ENCODE measurements at places on chromosomes 11 and 22.
A peak's percentile ranks its signal among the peaks of the same experiment; 100 is the strongest.

GRCh38 chr22:47987885-47988515 is 1225.5 kb downstream of the TBC1D22A start:
- no peak for DNase-seq

- no peak for DNase-seq
Measured at GRCh38 chr11:62392506-62392905, 26.3 kb upstream of the SCGB1A1 start.

- peak; percentile 33 for DNase-seq
Measured at GRCh38 chr11:128924510-128925249, 18.0 kb downstream of the TP53AIP1 start.

DNA sequence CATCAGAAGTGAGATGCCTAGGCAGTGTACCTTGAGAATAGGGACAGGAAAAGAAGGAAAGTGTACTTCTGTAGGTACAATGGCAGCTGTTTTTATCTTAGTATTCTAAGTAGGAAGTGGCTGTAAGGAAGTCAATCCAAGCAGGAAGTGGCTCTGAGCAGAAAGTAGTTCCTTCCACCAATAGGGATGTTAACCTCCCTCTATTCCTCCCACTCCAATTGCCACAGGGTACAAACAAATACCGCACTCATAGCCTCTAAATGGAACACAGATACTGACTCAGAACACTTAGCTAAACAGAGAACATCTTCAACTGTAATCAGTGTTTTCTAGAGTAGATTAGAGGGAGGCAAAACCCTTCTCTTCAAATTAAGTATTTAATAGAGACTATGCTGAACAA is 10.6 kb downstream of the LRRC55 start:
- no peak for DNase-seq

DNA sequence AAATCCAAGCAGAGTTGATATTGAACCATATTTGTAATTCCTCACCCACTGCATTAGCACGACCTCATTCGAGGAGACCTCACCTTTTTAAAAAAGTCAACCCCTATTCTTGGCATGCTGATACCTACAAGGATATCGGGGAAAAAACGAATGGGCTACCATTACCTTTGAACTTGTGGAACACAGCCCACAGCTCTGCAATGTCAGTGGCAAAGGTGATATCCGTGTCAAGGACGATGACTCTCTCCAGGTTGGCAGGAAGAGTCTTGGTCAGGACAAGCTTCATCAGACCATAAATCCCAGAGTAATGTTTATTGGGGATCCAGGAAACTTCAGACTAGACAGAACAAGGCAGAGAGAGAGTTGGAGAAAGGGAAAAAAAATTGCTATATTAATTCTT is 355.6 kb downstream of the LARGE1 start:
- no peak for DNase-seq

DNA sequence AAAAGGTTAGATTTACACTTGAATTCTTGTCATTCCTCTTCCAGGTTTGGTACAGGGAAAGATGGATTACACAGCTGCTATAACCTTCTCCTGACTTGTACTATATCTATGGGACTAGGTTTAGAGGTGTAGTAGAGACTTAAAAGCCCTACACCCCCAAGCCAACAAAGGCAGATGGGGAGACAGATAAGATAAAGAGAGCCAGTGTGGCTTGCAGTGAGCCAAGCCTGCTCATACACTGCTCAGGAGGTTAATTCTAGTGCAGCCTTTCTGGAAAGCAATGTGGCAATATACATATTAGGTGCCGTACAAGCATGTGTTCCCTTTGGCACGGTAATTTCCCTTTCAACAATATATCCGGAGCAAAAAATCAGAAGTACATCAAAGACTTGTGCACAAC is 10.8 kb downstream of the SIK3 start:
- DNase-seq = no peak

DNA sequence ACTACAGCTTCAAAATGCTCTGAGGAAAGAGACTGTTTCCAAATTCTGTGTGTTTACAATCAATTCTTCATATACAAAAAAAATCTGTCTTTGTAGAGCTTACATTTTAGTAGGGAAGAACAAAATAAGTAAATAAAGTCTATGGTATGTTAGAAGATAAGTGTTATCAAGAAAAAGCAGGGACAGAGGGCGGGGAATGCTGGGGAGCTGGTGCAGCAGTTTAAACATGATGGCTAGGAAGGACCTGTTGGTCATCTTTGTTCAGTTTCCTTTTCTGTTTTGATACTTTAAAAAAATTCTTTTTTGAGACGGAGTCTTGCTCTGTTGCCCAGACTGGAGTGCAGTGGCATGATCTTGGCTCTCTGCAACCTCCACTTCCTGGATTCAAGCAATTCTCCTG is 16.1 kb downstream of the TMEM25 start:
- DNase-seq = no peak

DNA sequence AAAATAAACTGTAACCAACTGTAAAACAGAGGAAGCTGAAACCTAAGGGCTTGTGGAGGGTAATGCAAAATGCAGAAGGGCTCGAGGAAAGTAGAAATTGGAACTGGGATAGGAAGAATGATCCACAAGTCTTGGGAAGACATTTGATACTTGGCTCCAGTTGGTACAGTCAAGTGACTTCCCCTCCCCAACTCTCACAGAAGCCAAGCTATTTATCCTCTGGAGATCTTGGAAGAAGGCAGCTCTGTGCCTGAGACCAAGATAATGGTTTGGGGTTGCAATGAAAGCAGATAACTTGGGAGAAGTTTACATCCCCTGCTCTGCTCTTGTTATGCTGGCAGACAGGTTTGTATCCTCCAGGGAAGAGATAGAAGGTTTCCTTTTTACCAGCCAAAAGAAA is 198.9 kb upstream of the ZC3H12C start:
- DNase-seq = no peak

GRCh38 chr22:47398491-47398890 is 636.0 kb downstream of the TBC1D22A start:
- no peak for DNase-seq

DNA sequence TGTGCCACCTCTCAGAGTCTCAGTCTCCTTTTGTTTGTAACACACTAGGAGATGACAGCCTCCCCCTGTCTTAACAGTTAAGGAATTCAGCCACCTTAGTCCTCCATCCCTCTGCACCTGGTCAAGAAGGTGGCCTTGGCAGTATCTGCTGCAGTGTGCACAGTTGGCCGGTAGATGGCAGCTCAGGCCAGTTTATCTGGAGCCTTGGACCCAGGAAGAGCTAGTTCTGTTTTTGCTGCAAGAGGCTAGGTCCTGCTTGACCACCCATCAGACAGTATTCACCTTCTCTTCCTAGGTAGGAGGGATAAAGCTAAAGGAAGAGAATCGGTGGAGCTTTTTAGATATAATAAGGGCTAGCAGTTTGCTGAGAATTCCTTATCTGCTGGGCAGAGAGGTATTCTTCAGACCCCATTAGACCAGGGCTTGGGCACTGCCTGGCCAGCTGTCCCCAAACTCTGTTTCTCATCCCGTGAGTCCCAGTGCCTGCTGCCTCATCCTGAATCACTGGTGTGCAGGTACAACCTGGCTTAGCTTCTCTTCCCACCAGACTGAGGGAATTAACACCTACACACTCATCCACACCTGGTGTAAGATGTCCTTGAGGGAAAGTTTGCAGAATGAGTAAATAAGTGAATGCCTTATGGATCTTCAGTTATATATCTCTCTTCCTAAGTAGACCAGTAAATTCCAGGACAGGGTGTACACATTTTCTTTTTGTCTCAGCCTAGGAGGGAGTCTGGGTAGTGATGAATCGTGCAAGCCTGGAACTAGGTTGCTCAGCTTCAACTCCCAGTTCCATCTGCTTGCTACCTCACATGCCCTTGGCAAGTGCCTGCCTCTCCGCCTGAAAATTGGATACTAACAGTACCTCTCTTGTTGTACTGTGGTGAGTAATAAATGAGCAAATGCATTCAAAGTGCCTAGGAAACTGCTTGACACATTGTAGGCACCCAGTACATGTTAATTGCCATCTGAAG is 70.8 kb upstream of the NARS2 start:
- DNase-seq = peak; percentile 88

DNA sequence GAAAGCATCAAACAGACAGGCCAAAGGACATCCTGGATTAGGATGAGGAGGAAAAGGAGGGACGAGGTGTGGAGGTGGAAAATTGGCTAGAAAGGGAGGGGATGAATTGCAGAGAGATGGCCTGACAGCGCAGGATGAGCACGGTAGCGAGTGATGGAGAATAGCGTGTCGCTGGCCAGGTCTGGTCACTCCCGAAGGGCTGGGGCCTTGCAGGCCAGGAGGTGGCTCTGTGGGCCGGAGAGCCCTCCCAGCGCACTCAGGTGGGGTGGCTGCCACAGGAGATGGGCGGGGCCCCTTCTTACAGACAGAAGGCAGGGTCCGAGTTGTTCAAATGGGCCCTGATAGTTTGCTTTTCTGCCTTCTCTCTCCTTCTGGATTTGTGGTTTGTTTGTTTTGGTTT is 37.1 kb upstream of the THY1 start:
- no peak for DNase-seq

DNA sequence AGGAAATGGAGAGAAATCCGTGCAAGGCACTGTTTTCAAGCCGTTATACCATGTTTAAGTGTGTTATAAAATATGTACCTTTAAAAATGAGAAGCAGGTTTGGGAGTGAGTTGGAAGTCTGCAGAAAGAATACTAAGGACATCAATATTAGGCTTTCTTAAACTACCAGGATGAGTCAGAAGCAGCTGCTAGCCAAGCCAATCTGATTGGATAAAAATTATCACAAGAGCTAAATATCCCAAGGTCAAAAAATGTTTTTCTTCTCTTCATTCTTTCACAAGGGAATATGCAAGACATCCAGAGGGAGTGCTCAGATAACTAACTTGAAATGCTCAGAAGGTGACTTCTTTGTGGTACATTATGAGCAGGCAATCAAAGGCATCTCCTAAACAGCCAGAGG is 19.3 kb upstream of the CKAP5 start:
- DNase-seq = no peak

- DNase-seq = peak; percentile 85
Measured at GRCh38 chr11:119742263-119742861, 13.4 kb upstream of the NECTIN1 start.

- DNase-seq = no peak
Measured at GRCh38 chr11:69238573-69239351, 55.2 kb upstream of the MYEOV start.

DNA sequence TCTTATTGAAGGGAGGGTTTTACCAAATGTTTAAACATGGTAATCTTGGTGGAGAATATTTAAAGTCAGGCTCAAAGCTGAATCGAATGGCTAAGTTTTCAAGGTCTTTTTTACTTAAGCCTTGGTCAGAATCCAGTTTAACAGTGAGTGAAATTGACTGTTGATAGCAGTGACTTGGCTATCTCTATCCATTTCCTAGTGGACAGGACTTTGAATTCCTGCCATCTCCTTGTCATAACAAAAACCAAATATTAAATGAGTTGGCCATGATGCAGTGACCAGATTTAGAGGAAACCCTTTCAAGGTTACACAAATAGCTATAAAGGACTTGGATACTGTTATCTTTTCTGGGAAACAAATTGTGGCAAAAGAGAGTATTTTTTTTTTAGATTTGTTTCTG is 92.0 kb downstream of the JRKL start:
- no peak for DNase-seq

DNA sequence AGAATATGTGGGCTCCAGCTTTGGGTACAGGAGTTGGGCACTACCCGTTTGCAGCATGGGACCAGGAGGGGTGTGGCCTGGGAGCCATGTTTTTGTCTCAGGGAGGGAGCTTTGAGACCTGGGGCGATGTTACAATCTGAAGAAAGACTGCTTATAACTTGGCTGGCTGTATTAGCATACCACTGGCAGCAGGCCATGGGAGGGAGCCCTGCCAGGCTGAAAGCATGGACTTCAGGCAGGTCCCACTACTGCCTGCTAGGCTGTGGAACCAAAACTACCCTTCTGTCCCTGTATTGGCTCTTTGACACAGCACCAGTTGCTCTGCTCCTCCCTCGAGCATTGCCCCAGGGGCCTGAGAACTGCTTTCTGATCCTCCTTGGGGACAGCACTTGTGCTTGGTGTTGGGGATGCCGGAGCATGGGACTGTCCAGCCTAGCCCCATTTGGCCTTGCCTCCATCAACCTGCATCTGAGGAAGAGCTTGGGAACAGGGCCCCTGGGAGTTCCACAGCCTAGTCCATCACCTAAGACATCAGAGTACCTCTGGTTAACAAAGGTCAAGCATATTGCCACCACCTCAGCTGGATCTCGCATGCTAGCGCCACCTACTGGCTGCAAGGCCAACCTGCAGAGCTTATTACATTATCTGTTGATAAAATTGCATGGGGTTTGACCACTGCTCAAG is 217.4 kb downstream of the SBF2 start:
- DNase-seq = no peak

DNA sequence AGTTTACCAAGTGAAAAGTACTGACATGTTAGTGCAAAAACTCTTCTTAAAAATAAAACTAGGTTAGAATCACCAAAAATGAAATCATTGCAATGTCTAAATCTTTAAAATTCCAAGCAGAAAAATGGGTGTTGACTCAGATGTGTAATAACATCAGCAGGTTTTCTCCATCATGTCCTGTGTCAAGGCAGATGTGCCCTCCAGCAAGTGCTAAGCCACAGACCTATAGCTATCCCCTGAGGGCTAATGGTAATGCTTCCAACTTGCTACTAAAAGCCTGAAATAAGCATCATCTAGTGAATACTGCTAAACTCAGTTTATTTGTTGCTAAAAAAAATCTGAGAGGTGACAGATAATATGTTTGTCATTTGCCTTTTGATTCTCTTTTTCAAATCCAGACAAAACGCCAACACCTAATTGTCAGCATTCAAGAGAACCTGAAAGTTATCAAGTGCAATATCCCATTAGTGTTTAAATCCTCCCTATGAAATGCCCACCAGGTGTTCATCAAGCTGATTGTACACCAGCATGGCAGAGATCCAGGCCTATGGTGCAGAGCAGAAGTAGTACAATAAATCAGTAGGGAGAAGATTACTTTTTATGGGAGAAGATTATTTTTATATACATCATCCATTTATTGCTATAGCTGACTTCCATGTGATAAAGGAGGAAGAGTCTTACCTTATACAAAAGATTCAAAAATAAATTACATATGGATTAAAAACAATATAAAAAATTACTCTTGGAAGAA is 55.1 kb upstream of the SYT9 start:
- DNase-seq = peak; percentile 14

GRCh38 chr22:20526628-20527355 is 19.4 kb downstream of the MED15 start:
- DNase-seq = peak; percentile 23

GRCh38 chr22:34454598-34454997 is 534.3 kb upstream of the LARGE1 start:
- no peak for DNase-seq

- no peak for DNase-seq
Measured at GRCh38 chr11:63494975-63495374, 4.0 kb upstream of the PLAAT5 start.

DNA sequence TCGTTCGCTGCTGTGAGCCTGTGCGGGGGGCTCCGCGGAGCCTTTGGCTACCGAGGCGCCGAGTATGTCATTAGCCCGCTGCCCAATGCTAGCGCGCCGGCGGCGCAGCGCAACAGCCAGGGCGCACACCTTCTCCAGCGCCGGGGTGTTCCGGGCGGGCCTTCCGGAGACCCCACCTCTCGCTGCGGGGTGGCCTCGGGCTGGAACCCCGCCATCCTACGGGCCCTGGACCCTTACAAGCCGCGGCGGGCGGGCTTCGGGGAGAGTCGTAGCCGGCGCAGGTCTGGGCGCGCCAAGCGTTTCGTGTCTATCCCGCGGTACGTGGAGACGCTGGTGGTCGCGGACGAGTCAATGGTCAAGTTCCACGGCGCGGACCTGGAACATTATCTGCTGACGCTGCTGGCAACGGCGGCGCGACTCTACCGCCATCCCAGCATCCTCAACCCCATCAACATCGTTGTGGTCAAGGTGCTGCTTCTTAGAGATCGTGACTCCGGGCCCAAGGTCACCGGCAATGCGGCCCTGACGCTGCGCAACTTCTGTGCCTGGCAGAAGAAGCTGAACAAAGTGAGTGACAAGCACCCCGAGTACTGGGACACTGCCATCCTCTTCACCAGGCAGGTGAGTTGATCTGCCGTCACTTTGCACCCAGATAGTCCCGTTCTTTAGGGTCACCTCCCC is 1.0 kb downstream of the ADAMTS15 start:
- peak; percentile 77 for DNase-seq

Measured in retina (tissue), 1 donor.